ENCODE measurements at places on chromosomes 11 and 22. TPM values are rescaled to one million over a fixed set of nuclear protein-coding genes. Genes with fewer than 3 reads are reported as not detected.

ETS1 gene
- 91.2 TPM for total RNA-seq

NEAT1 gene
- 308 TPM for total RNA-seq

ASPHD2 gene
- total RNA-seq: 0.66 TPM

UPK3A gene
- total RNA-seq: not detected

PVALB gene
- total RNA-seq: not detected

FGF19 gene
- total RNA-seq: not detected

CRYBB3 gene
- not detected for total RNA-seq

KRTAP5-2 gene
- not detected for total RNA-seq

DENND6B gene
- total RNA-seq: 1.7 TPM

PANX2 gene
- 0.86 TPM for total RNA-seq

PNPLA3 gene
- total RNA-seq: 5.9 TPM

P2RX3 gene
- total RNA-seq: not detected

APOA5 gene
- not detected for total RNA-seq

TEX54 gene
- not detected for total RNA-seq

ACRV1 gene
- total RNA-seq: not detected

MIOX gene
- not detected for total RNA-seq

PLEKHB1 gene
- not detected for total RNA-seq

MMP8 gene
- not detected for total RNA-seq

MS4A4E gene
- total RNA-seq: not detected

RCOR2 gene
- 1.6 TPM for total RNA-seq

INS gene
- not detected for total RNA-seq

SNU13 gene
- total RNA-seq: 98.7 TPM

LRRC4C gene
- total RNA-seq: under 0.01 TPM

ACR gene
- total RNA-seq: not detected

TNNT3 gene
- not detected for total RNA-seq

SYCE3 gene
- not detected for total RNA-seq

MYOD1 gene
- total RNA-seq: not detected

SCGB1D2 gene
- not detected for total RNA-seq

CNGA4 gene
- not detected for total RNA-seq

MYRF gene
- total RNA-seq: 6.4 TPM

MRGPRX1 gene
- total RNA-seq: not detected

LRRC51 gene
- total RNA-seq: 3.7 TPM

FOLR2 gene
- not detected for total RNA-seq

C22orf31 gene
- total RNA-seq: not detected

ESAM gene
- total RNA-seq: 0.22 TPM

HBG1 gene
- not detected for total RNA-seq

KRTAP5-11 gene
- total RNA-seq: not detected

CCDC89 gene
- 2.2 TPM for total RNA-seq

FZD4 gene
- total RNA-seq: 7.9 TPM

PATE4 gene
- total RNA-seq: not detected

UBE2L6 gene
- total RNA-seq: 39.4 TPM

CCDC116 gene
- total RNA-seq: 0.22 TPM

SLC6A5 gene
- total RNA-seq: not detected

CBLIF gene
- not detected for total RNA-seq

TSPAN18 gene
- 0.66 TPM for total RNA-seq

PLAAT3 gene
- total RNA-seq: 10.9 TPM

ZNF280A gene
- total RNA-seq: 1.3 TPM

All from placental pericyte (primary cell).